NCI-H1436 treated with DMSO at 0.1 percent for 48 hours (cell line): ENCODE measurements at places on chromosomes 12 and 14.

GRCh38 chr12:63319936-63320633 lies 169.1 kb upstream of the AVPR1A start:
- no peak for DNase-seq

- DNase-seq: no peak
Observed at GRCh38 chr14:20956376-20956976, 1.2 kb downstream of the RNASE2 start.

- no peak for DNase-seq
Observed at GRCh38 chr14:42214981-42215491, 608.4 kb downstream of the LRFN5 start.

DNA sequence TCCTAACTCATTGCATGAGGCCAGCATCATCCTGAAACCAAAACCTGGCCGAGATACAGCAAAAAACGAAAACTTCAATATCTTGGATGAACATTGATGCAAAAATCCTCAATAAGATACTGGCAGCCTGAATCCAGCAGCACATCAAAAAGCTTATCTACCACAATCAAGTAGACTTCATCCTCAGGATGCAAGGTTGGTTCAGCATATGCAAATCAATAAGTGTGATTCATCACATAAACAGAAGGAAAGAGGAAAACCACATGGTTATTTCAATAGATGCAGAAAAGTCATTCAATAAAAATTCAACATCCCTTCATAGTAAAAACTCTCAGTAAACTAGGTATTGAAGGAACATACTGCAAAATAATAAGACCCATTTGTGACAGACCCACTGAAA lies 56.5 kb upstream of the PPFIA2 start:
- DNase-seq: no peak

DNA sequence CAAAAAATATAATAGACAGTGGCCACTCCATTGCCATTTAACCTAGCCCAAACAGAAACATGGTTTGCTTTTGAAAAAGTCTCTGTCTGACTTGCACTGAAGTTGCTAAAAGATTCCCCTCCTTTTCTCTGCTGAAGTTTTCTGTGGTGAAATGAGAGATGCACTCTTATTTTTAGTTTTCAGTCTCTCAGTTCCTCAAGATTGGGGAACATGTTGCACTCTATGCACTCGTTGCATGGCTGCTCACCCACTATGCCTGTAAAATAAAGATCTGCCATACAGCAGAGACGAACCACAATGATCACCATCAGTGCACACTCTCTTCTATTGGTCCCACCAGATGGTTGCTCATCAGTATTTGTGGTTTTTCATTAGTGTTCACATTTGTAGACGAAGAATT lies 13.1 kb upstream of the DAAM1 start:
- no peak for DNase-seq

- DNase-seq: peak; percentile 17
Observed at GRCh38 chr12:85155791-85156190, 119.6 kb downstream of the LRRIQ1 start.

GRCh38 chr12:49824895-49825294 lies 3.3 kb downstream of the NCKAP5L start:
- DNase-seq: no peak

GRCh38 chr12:108004319-108004718 lies 124.8 kb upstream of the WSCD2 start:
- DNase-seq: no peak

- DNase-seq: no peak
Observed at GRCh38 chr12:49777800-49778748, 36.7 kb downstream of the TMBIM6 start.

- DNase-seq: no peak
Observed at GRCh38 chr12:49673446-49674317, 33.5 kb downstream of the FMNL3 start.
